ENCODE measurements at places on chromosomes 4 and X.

- DNase-seq, result no peak
Observed at GRCh38 chrX:26822448-26822847, 606.5 kb downstream of the MAGEB5 start.

- no peak for DNase-seq
Observed at GRCh38 chr4:30847167-30847566, 127.0 kb downstream of the PCDH7 start.

GRCh38 chrX:66760651-66761050, 121.8 kb upstream of the EDA2R start:
- no peak for DNase-seq

DNA sequence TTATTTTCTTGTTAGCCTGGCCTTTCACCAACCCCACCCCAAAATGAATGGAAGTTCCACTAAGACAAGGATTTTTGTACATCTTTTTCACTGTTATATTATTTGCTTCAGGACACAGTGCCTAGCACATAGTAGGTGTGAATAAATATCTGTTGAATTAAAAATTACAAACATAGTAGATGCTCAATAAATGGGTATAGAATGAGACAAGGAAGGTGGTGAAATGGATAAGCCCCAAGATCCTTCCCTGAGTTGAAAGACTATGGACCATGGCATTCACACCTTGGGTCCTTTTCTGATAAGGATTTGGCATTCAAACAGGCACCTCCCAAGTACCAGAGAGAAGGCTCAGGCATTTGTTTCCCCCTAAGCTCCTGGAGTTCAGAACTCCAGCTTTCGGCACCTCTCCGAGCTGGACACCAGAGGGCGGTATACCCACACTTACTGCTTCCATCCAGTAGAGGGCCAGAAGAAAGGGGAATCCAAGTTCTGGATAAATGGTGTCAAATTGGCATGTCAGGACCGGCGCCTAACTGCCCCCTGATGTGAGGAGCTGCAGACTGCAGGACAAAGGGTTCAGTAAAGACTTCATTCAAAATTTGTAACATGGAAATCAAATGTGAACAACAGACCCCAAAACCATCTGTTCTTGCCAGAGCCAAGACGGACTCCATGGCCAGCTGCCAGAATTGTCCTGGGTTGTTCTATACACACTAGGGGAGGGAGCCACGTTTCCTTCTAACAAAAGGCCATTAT, 193.0 kb downstream of the GPC3 start:
- DNase-seq, result no peak

DNA sequence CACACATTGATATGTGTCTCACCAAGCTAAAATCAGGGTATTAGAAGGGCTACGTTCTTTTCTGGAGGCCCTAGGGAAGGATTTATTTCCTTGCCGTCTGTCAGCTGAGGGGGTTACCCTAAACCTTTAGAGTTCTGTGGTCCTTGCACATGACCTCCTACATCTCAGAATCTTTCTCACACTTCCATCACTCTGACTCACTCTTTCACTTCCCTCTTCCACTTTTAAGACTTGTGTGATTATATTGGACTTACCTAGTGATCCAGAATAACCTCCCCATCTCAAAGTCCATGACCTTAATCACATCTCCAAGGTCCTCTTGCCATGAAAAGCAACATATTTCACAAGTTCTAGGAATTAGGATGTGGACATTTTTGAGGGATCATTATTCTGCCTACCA, 53.6 kb upstream of the FUNDC1 start:
- peak; percentile 30 for DNase-seq

GRCh38 chrX:56738670-56739069, 9.6 kb downstream of the NBDY start:
- DNase-seq, result no peak

DNA sequence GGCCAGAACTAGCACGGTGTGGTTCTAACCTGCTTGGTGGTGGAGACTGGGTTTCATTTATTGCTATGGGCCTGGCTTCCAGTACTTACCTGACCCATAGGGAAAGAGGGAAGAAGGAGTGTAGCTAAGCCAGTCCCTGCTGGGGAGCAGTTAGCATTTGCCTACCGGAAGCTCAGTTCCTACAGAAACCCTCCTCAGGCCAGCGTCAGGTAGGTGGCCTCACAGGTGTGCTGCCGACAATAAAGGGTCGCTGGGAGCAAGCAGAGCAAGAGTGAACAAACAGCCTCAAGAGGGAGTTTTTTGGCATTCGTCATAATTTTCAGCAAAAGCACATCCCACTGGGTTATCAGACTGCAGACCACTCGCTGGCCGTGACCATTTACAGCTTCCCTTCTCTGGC, 740.6 kb upstream of the TENM3 start:
- DNase-seq, result no peak

DNA sequence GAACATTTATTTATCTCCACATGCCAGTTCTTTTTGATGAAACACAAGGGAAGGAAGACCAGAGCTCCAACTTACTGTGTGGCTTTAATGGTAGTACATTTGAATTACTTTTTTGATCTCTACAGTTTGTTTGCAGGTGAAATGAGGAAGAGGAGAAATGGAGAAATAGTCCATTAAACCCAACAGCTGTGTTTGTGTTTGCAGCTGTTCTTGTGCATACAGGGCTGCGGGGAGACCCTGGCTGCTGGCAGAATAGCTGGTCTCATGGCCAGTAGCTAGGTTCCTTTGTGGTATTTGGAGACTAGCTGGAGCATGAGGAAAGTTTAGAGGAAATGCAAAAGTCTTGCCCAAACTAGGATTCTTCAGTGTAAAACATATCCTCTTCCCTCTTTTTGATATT, 374.8 kb downstream of the GPAT3 start:
- no peak for DNase-seq

DNA sequence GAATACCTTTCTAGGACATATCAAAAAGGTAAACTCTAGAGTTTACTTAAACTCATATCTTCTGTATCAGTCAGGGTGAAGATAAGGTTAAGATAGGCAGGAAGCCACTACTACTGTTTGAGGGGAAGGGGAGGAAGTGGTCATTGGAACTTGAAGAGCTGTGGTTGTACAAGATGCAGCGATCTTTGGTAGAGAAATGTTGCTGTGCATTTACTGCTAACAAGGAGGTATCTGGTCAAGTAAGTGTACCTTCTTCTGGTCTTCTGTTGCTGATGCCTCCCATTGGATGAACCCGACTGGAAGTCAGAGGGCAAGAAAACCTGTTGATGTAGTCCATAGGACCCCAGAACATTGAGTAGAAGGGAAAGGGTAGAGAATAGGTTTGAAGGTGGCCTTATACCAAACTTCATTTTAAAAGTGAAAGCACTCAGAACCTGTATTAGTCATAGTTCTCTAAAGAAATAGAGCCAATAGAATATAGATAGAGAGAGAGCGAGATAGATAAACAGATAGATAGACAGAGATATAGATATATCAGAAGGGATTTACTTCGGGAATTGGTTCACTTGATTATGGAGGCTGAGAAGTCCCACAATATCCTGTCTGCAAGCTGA, 47.9 kb upstream of the TSPAN5 start:
- DNase-seq, result no peak

GRCh38 chr4:76960014-76960413, 10.5 kb downstream of the SEPTIN11 start:
- DNase-seq, result peak; percentile 55

DNA sequence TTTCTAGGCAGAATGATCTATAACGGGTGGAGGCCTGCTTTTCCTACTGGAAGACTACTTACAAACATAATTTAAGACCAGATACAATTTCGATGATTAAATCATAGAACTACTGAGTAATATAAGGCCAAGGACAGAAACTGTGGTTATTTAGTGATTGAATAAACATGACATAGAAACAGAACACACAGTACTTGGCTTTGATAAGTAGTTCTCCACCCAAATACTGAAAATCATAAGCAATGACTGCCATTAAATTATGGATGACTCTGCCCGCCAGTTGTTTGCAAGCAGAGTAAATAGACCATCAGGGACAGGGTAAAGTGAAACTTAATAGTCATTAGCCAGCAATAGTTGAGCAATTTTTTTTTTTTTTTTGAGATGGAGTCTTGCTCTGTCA, 17.2 kb upstream of the SMIM14 start:
- peak; percentile 43 for DNase-seq

- no peak for DNase-seq
Observed at GRCh38 chr4:74067586-74067985, 29.1 kb upstream of the CXCL3 start.

- DNase-seq, result no peak
Observed at GRCh38 chr4:5881340-5881739, 11.5 kb downstream of the CRMP1 start.

DNA sequence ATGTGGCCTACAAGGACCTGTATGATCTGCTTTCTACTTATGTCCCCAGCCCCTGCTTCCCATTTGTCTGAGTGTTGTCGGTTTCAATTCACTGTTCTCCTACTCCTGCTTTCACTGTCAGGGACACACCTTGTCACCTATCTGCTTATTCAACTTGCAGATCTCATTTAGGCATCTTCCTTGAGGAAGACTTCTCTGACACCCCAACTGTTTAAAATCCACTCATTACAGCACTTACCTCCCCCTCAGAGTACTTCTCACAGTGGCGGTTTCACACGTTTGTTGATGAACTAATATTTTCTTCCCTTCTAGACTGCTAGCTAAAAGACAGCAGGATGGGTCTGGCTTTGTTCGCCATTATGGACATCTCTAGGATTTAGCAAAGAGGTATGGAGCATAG, 279.9 kb upstream of the TET2 start:
- peak; percentile 20 for DNase-seq

DNA sequence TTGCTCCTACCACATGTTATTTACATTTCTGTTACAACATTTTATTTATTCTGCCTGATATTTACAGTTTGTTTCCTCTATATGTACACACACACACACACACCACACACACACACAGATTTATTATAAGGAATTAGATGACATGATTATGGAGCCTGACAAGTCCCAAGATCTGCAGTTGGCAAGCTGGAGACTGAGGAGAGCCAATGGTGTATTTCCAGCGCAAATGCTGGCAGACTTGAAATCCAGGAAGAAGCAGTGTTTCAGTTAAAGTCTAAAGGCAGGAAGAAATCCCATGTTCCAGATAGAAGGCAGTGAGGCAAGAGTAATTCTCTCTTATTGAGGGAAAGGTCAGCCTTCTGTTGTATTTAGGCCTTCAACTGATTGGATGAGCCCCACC, 1.8 kb upstream of the KLHL4 start:
- DNase-seq, result no peak

- no peak for DNase-seq
Observed at GRCh38 chr4:32661229-32661628, 1941.1 kb downstream of the PCDH7 start.

DNA sequence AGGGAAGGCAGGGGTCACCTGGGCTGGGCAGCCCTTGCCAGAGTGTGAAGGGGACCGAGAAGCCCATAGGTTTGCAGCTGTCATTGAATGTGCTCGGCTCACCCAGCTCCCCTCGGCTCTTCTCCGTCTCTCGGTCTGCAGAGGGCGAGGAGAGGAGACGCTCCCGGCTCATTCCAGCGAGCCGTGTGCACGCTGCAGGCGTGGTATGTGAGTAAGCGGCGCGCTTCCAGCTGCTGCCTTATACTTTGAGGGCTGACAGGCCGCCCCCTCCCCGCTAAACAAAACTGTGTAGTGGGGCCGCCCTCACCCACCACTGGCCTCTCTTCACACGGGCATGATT, 23.0 kb upstream of the BCORL1 start:
- DNase-seq, result no peak

GRCh38 chr4:117084866-117085701, at the start of gene TRAM1L1:
TRAM1L1 (minus strand) TSS chr4:117085576; CDS start chr4:117085393, 183 bp downstream.
- no peak for DNase-seq

DNA sequence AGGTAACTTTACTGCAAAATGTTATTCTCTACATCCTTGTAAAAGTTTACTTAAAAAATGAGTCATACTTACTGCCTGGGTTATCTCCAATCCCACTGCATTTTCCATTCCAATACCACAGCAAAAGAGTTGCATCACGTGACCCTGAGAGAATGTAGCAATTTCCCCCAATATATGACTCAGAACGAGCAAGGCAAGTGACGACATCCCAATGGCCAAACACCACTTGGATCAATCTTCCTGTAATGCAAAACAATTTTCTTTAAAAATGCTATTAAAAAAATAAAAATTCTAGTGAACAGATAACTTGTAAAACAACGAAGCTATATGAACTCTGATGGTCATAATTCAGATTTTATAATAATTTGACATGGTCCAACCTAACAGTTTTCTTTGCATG, 224.3 kb downstream of the DCLK2 start:
- DNase-seq, result no peak

DNA sequence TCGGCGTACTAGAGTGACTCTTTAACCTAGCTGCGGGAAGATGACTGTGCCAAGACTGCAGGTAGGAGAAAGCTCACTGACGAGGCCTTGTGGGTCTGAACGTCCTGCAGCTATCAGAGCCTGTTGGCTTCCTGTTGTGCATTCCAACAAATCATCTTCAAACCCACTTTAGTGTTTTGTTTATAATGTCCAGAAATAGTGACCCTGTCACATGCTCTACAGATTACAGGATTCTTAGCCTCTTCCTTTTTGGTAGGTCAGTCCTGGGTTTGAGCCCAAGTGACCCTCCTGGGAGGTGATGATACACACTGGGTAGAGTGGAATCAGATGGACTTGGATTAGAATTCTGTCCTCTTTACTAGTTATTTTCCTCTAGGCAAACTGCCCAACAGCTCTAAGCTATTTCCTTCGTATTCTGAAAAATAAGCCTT, 33.2 kb downstream of the HTT start:
- DNase-seq, result no peak

GRCh38 chr4:141350122-141350905, 129.6 kb downstream of the ZNF330 start:
- DNase-seq, result no peak

Measured in GM06990 (cell line).